Activated T-helper 1 cell treated with anti-CD3 and anti-CD28 coated beads, Interleukin-2, amount 50 U/mL, for 16 hours (primary cell): ENCODE measurements at places on chromosomes 7 and 10.

GRCh38 chr7:103065667-103066066, 8.9 kb downstream of the FBXL13 start:
- no peak for DNase-seq

GRCh38 chr10:69362471-69362954, 54.2 kb downstream of the TACR2 start:
- DNase-seq, result no peak

GRCh38 chr7:100369105-100369504, 4.2 kb upstream of the PILRA start:
- no peak for DNase-seq

- DNase-seq, result no peak
Measured at GRCh38 chr7:33511778-33512177, 382.4 kb downstream of the BBS9 start.

- no peak for DNase-seq
Measured at GRCh38 chr10:129954492-129955315, 9.4 kb downstream of the EBF3 start.

GRCh38 chr7:145774777-145775176, 341.8 kb upstream of the CNTNAP2 start:
- DNase-seq, result no peak

- no peak for DNase-seq
Measured at GRCh38 chr10:13758756-13759155, 172.0 kb downstream of the PRPF18 start.

GRCh38 chr10:16904639-16905061, 87.4 kb upstream of the RSU1 start:
- no peak for DNase-seq

DNA sequence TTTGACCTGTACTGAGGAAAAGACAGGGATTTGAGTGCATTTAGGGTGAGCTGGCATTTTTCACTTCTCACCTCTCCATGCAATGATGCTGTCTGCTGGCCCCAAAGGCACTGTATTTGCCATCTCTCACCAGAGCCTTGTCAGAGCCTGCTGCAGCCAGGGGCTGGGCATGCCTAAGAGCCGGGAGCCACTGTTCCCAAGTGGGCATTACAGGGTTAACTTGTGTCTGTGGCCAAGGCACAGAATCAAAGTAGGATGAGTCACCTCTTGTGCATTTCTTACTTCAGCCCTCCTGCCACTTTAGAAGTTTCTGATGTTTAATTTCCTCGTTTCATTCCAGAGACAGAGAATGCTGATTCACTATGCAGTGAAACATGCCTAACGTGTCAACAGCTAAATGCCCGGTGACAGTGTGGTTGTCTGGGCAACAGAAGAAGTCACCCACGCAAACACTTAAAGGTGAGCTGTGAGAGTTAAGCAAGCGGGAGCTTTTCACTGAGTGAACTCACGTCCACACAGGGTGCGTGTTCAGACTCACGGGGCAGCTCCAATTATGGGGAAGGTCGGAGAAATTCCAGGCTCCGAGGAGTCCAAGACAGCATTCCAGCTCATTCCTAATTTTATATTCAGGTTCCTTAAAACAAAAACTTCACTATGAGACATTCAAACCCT, 57.1 kb upstream of the IGFBP3 start:
- DNase-seq, result no peak

DNA sequence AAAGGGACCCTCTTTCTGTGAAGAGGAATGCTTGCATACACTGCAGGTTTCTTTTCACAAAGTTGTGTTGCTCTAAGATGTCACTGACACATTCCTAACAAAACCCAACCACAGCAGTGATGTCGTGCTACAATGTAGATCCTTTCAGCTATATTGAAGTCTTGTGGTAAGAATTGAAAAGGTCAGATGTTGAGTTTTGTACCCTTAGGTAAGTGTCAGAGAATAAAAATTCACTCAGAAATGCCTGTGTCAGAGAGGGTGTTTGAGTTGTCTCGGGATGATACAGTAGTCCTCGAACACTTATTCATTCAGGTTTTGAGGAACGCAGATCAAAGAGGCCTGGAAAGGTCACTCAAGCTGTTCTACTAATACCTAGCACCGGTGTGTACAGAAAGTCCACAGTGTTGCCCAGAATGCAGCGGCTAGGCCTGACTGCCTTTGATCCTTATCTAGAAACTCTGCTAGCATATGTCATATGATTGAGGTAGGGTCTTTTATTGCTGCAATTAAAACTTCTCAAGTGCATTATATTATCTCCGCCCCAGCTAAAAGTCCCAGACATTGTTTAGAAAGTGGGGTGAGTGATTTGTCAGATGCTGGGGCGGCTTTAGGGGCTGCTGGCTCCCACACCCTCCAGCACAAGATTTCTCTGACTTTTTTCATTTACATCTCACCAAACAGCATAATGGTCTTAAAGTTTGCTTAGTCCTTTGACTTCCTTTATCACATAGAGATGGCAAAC, 26.0 kb downstream of the RNF32 start:
- no peak for DNase-seq

GRCh38 chr7:139762886-139763285, 14.9 kb downstream of the HIPK2 start:
- DNase-seq, result no peak

- DNase-seq, result no peak
Measured at GRCh38 chr7:132471515-132471914, 104.8 kb downstream of the PLXNA4 start.

GRCh38 chr10:22550732-22551131, 163.6 kb downstream of the PIP4K2A start:
- DNase-seq, result peak; percentile 56

GRCh38 chr10:15419279-15419874, 48.3 kb upstream of the FAM171A1 start:
- no peak for DNase-seq

DNA sequence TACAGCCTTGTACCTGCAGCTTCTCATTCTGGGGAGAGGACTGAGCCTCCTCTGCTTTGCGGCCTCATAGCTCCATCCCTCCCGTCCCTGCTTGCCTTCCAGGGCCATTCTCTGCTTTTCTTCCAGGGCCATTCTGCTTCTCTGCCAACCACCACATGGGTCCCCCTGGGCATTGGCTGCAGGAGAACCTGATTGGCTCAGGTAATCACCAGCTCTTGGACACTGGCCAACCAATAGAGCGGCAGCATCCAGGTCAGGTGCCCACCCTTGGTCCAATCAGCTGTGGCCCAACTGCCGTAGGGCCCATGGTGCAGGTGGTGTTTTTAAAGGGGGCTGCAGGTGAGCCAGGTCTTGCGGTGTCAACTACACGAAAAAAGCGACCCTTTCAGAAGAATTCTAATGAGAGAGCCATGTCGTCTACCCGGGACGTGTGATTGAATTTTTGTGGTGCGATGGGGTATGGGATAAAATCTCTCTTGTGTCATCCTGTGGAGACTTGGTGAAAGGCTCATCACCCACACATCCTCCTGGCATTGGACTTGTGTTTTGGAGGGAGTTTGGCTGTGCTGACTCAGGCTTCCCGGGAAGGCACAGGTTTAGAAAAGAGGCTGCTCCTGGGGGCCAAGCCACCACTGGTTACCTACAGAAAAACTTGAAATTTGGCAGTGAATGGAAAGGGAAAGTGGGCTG, 46.0 kb upstream of the PODXL start:
- DNase-seq, result no peak

- DNase-seq, result no peak
Measured at GRCh38 chr10:24891823-24892222, 60.6 kb downstream of the PRTFDC1 start.

DNA sequence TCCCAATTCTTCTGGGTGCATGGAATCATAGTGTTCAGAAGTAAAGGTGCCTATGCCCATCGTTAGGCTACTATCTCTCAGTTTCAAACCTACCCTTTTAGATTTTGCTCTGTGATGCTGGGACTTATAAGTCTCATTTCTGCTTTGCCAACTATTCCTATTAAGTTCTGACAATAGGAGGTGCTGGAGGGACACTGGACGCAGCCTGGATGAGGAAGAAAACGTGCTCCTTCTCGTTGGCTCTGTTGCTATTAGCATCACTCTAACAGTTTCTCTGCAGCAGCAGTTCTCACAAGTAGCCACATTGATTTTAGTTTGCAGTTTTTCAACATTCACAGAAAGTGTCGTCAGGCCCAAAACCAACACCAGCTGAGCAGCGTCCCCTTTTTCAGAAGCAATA, 72.4 kb downstream of the ABCC2 start:
- no peak for DNase-seq

DNA sequence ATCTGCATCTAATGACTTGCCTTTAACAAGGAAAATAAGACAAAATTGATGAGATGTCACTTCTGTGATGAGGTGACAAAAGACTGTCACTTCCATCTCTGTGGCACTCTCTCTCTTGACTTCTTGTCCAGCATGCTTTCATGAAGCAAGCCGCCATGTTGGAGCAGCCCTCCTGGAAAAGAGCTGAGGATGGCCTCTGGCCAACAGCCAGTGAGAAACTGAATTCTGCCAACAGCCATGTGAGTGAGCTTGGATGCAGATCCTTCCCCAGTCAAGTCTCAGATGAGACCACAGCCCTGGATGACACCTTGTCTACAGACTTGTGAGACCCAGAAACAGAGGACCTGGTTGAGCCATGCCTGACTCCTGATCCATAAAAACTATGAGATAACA, 412.6 kb upstream of the SHH start:
- DNase-seq, result no peak

- DNase-seq, result peak; percentile 12
Measured at GRCh38 chr10:128186959-128187787, 61.0 kb upstream of the MKI67 start.

DNA sequence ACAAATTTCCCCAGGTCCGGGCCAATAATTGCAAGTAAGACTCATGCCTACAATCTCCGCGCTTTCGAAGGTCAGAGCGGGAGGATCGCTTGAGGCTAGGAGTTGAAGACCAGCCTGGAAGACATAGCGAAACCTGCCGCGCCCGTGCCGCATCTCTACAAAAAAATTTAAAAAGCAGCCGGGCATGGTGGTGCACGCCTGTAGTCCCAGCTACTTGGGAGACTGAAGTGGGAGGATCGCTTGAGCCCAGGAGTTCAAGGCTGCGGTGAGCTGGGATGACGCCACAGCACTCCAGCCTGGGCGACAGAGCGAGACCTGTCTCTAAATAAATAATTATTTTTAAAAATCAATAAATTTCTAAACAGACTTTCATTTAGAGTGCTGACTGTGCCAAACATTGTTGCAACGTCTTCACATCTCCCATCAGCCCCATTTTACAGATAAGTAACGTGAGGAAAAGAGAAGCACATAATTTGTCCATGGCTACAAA, 494 bp upstream of the CFAP43 start:
- no peak for DNase-seq

DNA sequence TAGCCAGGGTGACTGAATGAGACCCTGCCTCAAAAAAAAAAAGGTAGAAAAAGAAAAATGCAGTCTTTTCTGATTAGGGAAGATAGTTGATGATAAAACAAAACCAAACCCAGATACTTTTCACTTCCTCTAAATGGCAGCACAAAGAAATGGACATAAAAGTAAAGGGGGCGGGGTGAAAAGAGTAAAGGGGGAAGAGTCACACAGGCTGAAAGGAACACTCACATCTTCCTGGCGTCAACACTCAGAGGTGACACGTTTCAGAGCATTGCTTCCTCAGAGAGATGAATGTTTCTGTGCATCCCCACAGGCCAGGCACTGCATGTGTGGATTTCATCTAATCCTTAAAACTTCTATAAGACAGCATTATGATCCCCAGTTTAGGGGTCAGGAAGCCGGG, 81.2 kb downstream of the HIPK2 start:
- DNase-seq, result no peak

GRCh38 chr10:114953047-114953446, 15.1 kb downstream of the TRUB1 start:
- DNase-seq, result no peak

GRCh38 chr7:92645114-92646061, 55.2 kb upstream of the FAM133B start:
- DNase-seq, result no peak

DNA sequence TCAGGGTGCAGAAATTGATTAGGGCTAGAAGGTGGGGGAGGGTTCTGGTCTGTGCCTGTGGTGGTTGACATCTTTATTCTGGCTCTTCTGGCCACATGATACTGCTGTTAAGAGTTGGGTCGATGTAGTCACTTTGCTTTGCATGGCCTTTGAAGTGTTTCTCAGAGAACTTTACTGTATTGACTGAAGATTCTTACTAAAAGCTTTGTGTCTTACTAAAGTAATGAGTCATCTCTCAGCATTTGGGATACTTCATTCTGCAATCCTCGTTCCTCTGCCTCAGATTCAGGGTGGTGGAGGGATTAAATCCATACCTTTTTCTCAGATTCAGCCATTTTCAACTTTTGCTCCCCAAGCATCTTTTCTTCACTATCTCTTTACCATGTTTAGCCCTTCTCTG, 38.6 kb downstream of the STEAP4 start:
- DNase-seq, result no peak

DNA sequence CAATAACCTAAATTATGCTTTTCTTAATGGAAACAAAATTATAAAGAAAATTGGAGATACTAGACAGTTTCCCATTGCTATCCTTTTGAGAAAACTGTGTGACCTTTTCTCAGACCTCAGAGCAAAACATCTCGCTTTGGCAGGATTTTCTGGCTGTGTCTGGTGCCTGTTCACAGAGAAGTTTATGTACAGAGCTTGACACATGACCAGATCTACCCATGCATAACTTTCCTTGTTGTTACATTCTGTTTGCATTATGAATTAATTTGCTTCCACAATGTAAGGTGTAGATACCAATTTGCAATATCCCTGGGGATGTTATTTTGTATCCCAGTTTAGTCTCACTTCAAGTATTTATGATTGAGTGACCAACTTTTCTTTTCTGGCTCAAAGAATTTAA, 565.0 kb downstream of the XPNPEP1 start:
- no peak for DNase-seq

DNA sequence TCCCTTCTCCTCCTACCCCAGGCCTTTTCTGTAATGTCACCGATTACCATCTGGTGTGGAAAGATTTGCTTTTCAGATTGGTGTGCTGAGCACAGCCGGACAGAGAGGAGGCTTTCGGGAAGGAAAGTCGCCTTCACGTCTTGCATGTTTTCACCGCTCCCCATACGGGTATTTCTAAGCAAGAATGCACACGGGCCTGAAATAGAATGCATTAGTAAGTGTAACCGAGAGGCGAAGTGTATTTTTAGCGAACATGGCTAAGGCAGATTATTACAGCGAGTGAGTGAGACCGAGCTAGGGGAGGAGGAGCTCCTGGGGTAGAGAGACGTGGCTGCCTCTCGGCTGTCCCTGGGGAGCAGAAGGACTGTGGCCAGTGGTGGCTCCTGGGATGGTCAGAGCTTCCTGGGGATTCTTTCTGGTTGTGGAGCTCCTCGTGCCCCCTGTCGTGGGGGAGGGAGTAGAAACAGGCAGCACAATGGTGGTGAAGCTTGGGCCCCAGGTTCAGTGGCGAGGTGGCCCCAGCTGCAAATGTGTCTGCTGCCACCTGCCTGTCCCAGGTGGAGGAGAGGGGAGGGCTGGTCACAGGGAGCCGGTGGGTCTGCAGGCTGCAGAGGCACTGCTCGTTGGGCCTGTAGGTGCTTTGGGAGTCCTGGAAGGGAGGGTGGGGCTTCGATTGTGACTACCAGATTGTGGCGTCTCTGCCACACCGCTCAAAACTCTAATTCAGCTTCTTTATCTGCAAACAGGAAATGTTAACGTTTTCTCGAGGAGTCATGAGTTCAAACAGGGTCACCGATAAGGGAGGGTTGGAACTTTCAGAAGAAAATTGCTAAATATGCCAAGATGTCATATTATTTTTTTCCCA, 135.8 kb downstream of the CAMK1D start:
- no peak for DNase-seq

- no peak for DNase-seq
Measured at GRCh38 chr10:84997870-84998269, 669.5 kb downstream of the CCSER2 start.
